Smooth muscle cell of trachea (primary cell): ENCODE measurements at places on chromosomes 2 and 18. TPM values are rescaled to one million over a fixed set of nuclear protein-coding genes. Genes with fewer than 3 reads are reported as not detected.

The GALNT14 gene
- 0.66 and 1.7 TPM in 2 replicates for total RNA-seq

The SERPINB3 gene
- total RNA-seq: not detected in 2 replicates

The SEC11C gene
- total RNA-seq: 7.8 and 15.0 TPM in 2 replicates

The FBXO41 gene
- 1.9 and 3.1 TPM in 2 replicates for total RNA-seq

The CD8B2 gene
- total RNA-seq: not detected in 2 replicates

The COL6A3 gene
- total RNA-seq: 2,183 and 3,095 TPM in 2 replicates

The LIMS1 gene
- 83.3 and 145 TPM in 2 replicates for total RNA-seq

The MAP3K19 gene
- not detected in 2 replicates for total RNA-seq

The POTEC gene
- not detected in 2 replicates for total RNA-seq

The UGT1A6 gene
- total RNA-seq: not detected in 2 replicates
